ENCODE measurements at places on chromosomes 12 and 14. TPM values are rescaled to one million over a fixed set of nuclear protein-coding genes. Genes with fewer than 3 reads are reported as not detected.

C12orf60 gene
- not detected for total RNA-seq

ADAM21 gene
- total RNA-seq: not detected

GPR135 gene
- 4.2 TPM for total RNA-seq

FOXM1 gene
- total RNA-seq: not detected

SLC25A47 gene
- not detected for total RNA-seq

Measured in body of pancreas (tissue), 4 donors.